Neural crest cell (in vitro differentiated cells): ENCODE measurements at places on chromosomes 16 and 17.
A peak's percentile ranks its signal among the peaks of the same experiment; 100 is the strongest.

DNA sequence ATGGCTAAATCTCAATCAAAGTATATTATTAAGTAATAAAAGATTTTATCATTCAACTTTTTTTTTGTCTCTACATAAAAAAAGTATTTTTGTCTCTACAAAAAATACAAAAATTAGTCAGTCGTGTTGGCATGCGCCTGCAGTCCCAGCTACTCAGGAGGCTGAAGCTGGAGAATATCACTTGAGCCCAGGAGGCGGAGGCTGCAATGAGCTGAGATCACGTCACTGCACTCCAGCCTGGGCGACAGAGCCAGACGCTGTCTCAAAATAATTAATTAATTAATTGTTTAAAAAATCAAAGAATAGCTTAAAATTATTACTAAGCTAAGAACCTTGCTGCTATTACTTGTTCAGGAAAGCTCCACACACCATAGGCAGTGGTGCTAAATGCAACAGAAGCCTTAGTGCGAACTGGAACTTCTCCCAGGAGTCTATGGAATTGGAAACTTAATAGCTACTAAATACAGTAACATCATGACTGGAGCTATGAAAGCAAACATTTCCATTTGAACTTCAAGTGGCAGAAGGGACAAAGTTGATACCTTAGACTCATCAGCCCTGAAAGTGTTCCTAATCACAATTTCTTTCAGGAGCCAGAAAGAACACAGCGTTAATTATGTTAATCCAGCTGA is 22.6 kb downstream of the ADCY9 start:
- no peak for DNase-seq

GRCh38 chr16:78906135-78906534 is 694.4 kb downstream of the MAF start:
- no peak for DNase-seq

DNA sequence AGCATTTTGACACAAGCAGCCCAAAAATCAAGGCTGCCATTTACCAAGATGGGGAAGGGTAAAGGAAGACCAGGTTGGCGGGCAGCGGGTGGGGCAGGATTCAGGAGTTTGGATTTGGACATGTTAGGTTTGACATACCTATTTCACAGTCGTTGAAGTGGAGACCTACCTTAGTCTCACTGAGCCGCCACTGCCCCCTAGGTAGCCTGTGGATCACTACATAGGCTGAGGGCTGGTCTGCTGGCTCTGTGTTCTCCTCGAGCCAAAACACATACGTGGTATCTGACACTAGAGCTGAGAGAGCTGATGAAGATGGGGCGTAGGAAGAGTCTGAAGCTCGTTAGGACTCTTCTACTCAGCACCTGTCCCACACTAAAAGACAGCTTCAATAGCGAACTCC is 115.1 kb downstream of the HIC1 start:
- no peak for DNase-seq

- DNase-seq: no peak
Observed at GRCh38 chr16:59993101-59993500, 1259.0 kb upstream of the GOT2 start.

- no peak for DNase-seq
Observed at GRCh38 chr17:67649891-67650290, 67.8 kb upstream of the NOL11 start.

- DNase-seq: no peak
Observed at GRCh38 chr16:48534601-48535340, 75.2 kb downstream of the N4BP1 start.

DNA sequence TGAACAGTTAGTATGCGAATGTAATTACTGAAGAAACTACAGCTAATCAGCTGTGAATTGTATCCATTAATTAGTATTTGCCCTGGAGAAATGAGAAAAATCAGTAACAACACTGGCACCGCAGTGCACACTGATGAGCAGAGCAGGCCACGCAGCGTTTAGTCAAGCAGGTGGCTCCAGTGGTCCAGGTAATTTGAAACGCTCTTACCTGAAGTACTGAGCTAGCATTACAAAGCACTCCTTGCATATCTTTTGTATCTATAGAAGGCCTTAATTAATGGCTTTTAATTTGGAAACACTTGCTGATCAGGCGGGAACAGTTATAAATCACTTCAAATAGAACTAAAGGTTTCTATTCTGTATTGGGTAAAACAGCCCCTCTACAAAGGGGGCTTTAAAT is 76.4 kb downstream of the TOX3 start:
- DNase-seq: no peak

DNA sequence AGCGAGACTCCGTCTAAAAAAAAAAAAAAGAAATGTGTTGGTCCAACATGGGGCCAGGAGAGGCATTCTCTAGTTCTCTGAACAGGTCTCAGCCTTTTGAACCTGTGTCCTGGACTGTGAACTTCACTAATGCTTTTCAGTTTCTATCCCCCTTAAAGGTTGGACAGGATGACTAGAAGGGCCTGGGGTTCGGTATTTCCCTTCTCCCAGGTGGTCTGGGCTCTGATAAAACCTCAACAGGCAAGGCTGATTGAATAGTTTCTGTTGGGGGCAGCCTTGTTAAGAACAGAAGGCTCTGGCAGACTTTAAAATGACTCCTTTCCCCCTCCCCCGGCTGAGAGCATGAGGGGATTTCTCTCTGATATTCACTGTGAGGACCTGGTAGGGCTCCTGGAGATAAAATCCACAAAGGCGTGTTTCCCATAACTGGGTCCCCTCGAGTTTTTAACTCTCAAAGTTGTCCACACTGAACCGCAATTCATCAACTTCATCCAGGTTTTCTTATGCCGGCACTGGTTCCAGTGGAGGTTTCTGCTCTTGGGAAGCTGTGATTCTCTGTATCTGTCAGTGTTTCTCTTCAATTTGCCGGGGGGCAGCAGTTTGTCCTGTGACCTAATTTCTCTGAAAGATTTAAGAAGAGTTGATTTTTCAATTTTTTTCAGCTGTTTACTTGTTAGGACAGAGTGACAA is 91.3 kb downstream of the METRNL start:
- no peak for DNase-seq

DNA sequence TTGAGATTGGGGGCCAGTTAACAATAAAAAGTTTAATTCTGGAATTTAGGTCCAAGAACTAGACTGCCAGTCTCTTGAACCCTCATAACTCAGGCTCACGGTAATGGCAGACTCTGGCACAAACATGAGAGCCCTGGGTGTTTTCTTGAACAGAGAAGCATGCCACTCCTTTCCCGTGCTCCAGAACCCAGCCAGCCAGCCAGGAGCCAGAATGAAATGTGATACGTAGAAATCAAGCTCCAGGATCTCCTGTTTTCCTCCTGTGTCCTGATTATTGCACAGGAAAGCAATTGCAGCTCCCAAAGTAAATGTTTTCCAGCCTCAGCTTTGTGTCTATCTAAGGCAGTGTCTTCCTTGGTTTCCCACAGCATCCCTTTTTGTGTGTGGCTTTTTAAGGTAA is 46.2 kb upstream of the NOL11 start:
- no peak for DNase-seq

DNA sequence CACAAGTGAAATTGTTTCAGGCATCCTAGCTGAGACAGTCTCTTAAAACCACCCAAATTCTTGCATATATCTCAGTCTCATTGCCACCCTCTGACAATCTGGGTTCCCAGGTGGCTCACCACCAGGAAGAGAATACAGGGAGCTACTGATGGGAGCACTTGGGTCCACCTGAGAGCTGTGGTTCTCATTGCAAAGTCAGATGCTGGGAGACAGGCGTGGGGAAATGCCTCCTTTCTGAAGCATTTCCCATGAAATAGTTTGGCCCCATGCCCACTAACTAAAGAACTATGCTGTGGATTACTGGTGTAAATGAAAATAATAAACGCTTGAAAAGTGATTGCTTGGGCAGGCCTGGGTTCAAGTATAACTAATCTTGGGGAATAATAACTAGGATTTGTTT is 70.3 kb downstream of the CMC2 start:
- no peak for DNase-seq

- no peak for DNase-seq
Observed at GRCh38 chr17:2815781-2816185, 19.5 kb downstream of the RAP1GAP2 start.

DNA sequence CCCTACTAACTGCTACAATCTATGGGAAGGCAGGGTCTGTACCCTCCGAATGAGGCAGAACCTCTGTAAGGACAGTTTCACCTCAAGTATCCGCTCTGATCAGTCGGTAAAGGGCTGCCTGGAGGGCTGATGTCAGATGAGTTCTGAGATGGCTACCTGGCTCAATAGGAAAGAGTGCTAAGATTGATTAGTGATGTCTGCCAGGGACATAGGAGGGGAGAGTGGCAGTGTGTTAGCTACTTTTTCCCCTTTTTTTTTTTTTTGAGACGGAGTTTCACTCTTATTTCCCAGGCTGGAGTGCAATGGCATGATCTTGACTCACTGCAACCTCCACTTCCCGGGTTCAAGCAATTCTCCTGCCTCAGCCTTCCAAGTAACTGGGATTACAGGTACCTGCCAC is 39.1 kb upstream of the CDC42EP4 start:
- no peak for DNase-seq

DNA sequence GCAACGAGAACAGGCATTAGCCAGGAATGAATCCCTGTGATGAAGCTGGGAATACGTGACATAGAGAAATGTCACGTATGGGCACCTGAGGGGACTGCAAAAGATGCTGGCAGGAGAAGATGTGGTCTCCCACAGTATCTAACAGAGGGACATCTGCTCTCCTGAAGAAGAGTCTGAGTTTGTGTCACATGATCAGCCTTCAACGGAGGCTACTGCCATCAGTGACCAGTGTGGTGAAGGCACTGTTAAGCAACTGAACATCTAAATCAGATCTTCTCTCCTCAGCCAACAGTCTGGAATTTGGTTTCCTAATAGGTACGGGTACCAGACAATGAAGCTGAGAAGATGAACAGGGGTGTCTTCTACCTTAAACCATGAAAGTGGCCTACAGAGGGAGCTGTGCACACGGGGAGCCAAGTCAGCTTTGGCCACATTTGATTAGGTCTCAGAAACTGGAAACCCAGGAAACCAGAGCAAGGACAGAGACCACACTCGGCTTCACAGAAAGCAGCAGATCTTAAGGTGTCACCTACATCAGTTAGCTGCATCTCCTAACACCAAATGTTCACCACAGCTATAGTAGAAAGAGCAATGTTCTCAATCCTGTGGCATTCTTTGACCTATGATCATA is 41.8 kb downstream of the BRD7 start:
- DNase-seq: no peak

GRCh38 chr16:12539185-12539929 is 264.3 kb downstream of the CPPED1 start:
- no peak for DNase-seq

- DNase-seq: no peak
Observed at GRCh38 chr17:21165922-21166594, 39.3 kb downstream of the DHRS7B start.

- no peak for DNase-seq
Observed at GRCh38 chr17:40484973-40485530, 16.4 kb downstream of the TNS4 start.

- DNase-seq: no peak
Observed at GRCh38 chr16:85027958-85028684, 526 bp downstream of the KIAA0513 start.

DNA sequence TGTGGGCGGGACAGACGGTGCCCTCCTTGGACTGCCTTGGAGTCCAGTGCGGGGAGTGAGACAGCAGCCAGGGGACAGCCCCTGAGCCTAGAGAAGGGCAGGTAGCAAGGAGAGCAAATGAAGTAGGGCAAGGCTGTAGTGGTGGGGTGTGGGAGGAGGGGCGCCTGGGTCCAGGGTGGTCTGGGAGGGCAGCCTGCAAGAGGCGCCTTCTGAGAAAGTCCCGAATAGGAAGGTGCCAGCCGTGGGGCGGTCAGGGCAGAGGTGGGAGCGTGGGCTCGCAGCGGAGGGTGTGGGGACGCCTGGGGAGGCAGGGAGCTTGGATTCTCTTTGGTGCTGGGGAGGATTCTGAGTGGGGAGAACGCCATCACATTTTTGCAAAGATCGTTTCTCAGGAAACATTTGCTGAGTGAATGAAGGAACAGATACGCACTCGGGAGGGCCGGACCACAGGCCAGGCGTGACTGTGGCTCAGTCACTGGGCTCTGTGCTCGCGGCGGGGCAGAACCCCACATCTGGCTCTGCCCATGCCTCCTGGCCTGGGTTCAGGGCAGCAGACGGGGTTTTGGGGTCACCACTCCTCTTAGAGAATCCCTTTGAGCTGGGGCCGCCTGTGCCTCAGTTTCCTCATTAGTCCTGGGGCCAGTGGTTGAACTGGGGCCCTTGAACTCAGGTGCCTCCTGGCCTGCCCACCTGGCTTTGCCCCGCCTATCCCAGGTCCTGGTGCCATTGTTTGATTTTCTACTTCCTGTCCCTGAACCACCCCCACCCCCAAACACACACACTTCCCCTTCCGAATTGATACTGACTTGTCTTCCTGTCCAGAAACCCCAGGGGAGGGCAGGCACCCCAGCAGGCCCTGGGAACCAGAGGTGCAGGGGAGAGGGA is 4.2 kb downstream of the SNN start:
- DNase-seq: no peak

GRCh38 chr16:66894948-66895688 is 14.8 kb downstream of the PDP2 start:
- peak; percentile 62 for DNase-seq

DNA sequence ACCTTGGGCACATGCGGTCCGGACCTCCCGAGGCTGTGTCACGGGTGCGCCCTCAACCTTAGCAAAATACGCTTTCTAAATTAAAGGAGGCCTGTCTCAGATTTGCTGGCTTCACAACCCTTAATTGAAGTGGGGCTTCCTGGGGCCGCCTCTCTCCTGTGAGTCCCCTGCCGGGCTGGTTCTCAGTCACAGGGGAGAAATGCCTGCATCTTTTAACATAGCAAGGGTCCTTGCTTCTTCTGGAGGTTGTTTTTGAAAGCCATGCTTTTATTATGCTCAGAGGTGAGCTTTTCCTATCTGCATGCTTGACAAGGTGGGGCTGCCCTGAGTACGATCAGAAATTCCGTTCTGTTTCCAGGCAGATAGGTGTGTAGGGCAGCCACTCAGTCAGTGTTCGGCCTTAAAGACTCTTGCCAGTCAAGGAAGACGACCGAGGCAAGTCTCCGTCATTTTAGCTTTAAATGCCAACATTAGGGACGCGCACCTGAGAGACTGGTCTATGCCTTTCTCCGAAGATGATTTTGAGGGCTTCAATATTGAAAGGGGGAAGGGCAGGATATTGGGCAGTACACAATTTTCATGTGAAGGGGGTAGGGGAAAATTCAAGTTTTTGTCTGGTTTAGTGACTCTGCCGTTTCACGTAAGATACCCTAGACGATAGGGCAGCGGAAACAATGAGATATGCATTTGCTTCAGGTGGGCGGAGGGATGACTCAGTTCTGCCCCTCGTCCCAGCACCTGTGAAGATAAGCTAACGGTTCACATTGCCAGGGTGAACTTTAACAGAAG is 5.5 kb upstream of the SLC7A5 start:
- no peak for DNase-seq

- no peak for DNase-seq
Observed at GRCh38 chr16:9124444-9124843, 33.0 kb downstream of the HAPSTR1 start.
